ENCODE measurements at places on chromosomes 6 and 20.

- no peak for DNase-seq
Measured at GRCh38 chr6:165858586-165858985, 195.5 kb upstream of the PDE10A start.

DNA sequence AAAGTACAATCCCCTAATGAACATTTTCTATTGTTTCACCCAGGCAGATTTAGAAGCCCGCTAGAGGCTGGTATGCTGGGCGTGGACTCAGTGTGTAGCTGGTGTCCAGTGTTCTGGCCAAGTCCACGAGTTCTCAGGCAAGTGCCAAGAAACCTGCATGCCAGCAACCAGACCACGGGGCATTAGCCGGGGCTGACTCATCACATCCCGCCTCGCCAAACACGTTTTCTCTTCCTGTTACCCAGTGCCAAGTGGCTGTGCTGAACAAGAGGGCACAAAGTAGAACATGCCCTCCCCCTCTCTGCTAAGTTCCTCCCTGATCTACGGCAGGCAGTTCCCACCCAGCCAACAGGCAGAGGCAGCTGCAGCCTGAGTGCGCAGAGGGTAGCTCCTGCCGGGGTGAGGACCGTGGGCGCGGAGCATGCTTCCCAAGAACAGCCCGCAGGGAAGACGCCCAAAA lies 29.6 kb downstream of the RAMACL start:
- DNase-seq = no peak

- DNase-seq = no peak
Measured at GRCh38 chr6:30047220-30047619, 13.8 kb upstream of the POLR1H start.

- no peak for DNase-seq
Measured at GRCh38 chr6:3340894-3341293, 82.1 kb downstream of the PSMG4 start.

DNA sequence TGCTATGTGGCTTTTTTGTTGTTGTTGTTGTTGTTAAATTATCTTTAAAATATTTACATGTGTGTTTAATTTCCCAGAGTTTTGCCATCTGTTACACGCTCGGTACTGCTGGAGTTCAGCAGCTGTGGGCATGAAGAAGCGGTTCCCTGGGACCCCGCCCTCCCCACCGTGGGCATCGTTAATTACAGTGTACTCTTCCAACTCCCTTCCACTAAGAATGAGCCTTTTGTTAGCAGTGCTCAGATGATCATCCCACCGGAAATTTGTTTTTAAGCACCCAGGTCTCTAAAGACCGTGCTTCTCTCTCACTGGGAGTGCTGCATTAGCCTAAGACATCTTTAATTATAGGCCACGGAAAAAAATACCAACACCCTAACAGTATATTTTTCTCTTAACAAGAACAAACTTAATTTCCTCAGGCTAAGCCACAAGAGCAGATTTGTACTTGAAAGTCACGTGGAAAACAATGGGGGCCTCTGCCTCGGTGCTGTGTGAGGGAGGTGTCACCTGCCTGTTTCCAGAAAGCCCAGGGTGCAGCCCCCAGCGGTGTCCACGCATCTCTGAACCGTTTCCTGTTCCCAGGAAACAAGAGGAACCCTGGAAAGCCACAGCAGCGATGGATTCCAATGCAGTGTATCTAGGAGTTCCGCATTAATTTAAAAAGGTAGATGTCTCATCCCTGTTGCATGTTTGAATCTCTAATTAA lies 113.3 kb upstream of the FRMD1 start:
- DNase-seq = no peak

- DNase-seq = no peak
Measured at GRCh38 chr20:58751979-58752378, 59.4 kb downstream of the NPEPL1 start.

GRCh38 chr6:4372866-4373265 lies 237.5 kb upstream of the ECI2 start:
- no peak for DNase-seq

Measured in T-helper 9 cell (primary cell).